ENCODE measurements at places on chromosomes 13 and 19. TPM values are rescaled to one million over a fixed set of nuclear protein-coding genes. Genes with fewer than 3 reads are reported as not detected.

- DNase-seq = peak; percentile 84
Measured at GRCh38 chr19:13588957-13589833, 82.9 kb upstream of the CACNA1A start.

DNA sequence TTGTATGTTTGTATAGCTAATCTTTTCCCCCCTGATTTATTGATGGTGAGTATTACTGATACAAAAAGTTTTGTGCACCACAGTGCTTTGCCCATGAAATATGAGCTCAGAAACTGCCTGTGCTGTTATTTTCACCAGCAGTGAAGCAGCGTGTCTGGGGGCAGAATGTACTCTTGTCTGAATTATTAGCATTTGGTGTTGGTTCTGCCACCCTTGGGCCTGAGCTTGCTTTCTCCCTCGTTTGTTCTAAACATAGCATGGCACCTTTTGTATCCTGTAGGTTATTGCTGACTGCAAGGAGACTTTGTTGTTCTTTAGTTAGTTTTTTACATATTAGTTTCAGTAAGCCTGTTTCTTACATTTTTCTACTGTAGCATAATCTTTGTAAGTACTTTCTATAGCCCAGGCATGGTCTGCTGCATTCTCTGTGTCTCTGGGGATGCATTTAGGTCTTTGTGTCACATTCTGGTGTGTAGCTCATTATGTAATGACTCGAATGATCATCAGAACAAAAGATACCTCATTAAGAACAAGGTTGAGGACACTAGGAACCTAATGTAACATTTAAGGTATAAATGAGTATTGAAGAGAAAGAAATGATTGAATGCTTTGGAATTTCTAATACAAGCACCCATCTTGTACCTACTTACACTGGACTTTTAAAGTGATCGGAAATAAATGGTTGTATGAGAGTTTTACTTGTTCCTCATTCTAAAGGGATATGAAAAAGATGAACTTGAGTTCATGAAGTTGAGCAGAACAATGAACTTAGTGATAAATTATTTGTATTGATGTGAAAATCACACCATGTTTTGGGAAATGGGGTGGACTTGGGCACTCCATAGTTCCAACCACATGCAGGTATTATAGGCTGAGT is 50.3 kb upstream of the GPI start:
- DNase-seq = no peak

SEMA6B gene
- 108 TPM for total RNA-seq

GRCh38 chr19:40449506-40449905 is 5.4 kb upstream of the SERTAD3 start:
- DNase-seq = no peak

SUGT1 gene
- total RNA-seq = 76.2 TPM

- DNase-seq = peak; percentile 43
Measured at GRCh38 chr13:45859705-45860104, 8.2 kb upstream of the SIAH3 start.

MCEMP1 gene
- total RNA-seq = not detected

- no peak for DNase-seq
Measured at GRCh38 chr13:38785042-38785441, 98.2 kb downstream of the FREM2 start.

DNA sequence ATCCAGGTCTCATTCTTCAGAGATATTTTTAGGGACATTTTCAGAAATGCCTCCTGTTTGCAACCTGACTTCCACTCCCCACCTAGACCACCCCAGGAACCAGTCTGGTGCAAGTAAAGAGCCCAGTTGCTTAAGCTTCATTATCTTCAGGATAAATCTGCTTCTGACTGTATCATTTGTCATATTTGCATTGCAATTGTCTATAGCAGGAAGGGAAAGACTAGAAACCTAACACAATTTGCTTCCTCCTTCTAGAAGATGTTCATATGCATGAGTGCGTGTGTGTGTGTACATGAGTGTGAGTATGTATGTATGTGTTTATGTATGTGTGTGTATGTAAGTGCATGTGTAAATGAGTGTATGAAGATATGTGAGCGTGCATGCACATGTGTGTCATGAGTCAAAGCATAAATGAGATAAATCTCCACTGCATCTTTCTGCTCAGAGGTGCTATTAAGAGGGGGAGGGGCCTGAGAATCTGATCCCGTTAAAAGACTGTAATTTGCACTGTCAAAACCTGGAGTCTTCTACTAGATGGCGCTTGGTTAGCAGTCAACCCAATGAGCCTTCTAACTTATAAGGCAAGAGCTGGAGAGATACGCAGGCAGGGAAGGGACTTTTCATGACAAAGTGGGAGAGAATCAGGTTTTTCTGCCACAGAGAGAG is 178.8 kb upstream of the KL start:
- DNase-seq = no peak

LGALS13 gene
- total RNA-seq = not detected

NLRP11 gene
- total RNA-seq = 4.9 TPM

DNA sequence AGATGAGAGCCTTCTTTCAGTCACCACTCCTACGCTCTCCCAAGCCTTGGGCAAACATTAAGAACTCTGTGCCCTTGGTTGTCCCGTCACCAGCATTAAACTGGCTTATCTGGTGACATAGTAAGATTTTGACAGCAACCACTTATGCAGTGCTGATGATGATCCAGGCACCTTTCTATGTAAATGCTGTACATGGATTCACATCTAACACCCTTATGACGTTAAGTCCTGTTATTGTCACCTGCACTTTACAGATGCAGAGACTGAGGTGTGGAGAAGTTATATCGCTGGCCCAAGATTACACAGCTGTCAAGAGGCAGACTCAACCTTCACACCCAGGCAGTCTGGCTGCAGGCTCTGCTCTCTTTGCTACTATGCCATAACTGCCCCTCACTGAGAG is 25.0 kb downstream of the RASL11A start:
- no peak for DNase-seq

DAND5 gene
- total RNA-seq = not detected

OR7A5 gene
- total RNA-seq = not detected

DNA sequence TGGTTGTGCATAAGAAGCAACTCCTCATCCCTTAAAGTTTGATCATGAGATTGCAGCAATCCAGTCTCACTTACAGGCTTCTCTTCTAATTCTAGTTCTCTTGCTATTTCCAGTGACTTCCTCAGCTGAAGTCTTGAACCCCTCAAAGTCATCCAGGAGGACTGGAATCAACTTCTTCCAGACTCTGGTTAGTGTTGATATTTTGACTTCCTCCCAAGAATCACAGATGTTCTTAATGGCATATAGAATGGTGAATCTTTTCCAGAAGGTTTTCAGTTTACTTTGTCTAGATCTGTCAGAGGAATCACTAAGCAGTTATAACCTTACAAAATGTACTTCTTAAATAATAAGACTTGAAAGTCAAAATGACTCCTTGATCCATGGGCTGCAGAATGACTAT is 81.3 kb upstream of the UBL3 start:
- DNase-seq = no peak

- no peak for DNase-seq
Measured at GRCh38 chr13:98826146-98826545, 73.7 kb upstream of the SLC15A1 start.

GRCh38 chr19:9039728-9040127 is 29.5 kb upstream of the MUC16 start:
- DNase-seq = no peak

- DNase-seq = no peak
Measured at GRCh38 chr19:20926796-20927195, 3.7 kb downstream of the ZNF85 start.

SYCN gene
- not detected for total RNA-seq

GRCh38 chr13:74710006-74710405 is 575.8 kb upstream of the KLF12 start:
- no peak for DNase-seq

PCDH20 gene
- 1.1 TPM for total RNA-seq

CD79A gene
- total RNA-seq = 0.61 TPM

DNA sequence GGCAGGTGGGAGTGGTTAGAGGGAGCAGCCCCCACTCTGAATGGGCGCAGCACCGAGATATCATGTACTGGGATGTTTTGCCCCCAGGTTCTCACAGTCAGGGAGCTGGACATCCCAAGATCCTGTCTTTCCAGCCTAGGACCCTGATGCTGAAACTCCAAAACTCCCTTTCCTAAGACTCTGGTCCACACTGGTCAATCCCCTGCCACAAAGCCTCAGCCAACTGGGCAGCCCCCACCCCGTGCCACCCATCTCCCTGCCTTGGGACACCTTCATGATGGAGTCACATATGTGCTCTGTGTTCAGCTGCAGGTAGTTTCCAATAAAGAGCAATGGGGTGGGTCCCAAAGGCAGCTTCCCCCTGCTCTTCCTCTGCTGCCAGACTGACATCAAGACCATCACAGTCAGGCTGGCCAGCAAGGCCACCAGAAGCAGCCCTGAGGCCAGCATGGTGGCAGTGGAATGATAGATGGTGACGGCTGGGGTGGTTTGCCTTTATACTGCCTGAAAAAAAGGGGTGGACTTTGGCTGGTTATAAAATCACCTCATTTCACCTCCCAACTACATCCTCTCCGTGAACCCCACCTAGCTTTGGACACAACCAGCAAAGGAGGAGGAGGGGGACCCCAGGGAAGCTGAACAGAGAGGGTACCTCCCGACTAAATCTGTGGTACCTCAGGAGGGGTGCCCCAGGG is 36.3 kb downstream of the CYP2B6 start:
- DNase-seq = no peak

GRCh38 chr13:41622432-41623429 is 165.4 kb downstream of the RGCC start:
- DNase-seq = no peak

TRPC4 gene
- total RNA-seq = not detected

DNA sequence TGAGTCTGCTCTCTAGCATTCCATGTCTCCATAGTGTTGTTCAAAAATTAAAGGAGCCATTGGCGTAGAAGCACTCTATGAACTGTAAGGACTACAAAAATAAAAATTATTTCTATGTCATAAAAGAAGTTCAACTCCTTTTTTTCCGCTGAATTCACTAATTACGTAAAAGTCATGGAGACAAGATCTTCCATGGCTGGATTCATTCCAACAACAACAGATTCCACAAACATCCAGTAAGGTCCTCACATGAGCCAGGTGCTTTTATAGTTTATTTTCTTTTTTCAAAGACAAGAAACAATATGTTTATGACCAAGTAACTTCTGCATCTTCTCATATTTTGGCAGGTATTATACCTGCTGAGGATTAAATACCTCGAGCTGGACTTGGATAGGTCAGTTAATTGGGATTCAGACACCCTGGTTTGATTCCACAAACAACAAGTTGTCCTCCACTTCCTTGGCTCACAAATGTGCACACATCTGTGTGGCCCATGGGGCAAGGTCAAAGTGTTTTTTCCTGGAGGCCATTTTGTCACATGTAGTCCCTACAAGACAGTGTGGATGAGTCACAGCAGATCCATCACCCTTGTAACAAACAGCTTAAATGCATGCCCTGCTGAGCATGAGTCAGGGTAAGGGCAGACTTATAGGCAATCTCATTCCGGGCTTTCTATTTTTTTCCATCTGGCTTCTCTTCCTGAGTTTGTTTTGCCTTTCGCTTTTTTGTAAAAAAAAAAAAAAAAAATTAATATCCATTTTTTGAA is 475.6 kb downstream of the COG6 start:
- no peak for DNase-seq

GRCh38 chr13:76378767-76379166 is 507.4 kb downstream of the KCTD12 start:
- DNase-seq = no peak

DNA sequence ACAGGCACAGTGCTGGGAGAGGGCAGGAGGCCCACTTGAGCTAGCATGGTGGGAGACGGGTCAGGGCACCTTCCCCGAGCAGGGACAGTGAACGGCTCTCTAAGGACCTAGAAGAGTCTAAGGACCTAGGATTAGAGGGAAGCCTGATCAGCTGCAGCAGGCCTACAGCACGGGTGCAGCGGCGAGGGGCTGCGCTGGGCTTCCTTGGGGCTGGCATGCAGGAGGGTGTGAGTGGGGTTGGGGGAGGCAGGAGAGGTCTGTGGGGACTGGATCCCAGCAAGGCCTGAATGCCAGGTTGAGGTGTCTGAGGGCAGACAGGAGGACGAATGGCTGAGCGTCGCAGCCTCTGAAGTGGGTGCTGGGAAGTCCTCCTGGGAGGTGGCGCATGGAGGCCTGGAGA is 3.6 kb downstream of the SCAF1 start:
- DNase-seq = no peak

DNA sequence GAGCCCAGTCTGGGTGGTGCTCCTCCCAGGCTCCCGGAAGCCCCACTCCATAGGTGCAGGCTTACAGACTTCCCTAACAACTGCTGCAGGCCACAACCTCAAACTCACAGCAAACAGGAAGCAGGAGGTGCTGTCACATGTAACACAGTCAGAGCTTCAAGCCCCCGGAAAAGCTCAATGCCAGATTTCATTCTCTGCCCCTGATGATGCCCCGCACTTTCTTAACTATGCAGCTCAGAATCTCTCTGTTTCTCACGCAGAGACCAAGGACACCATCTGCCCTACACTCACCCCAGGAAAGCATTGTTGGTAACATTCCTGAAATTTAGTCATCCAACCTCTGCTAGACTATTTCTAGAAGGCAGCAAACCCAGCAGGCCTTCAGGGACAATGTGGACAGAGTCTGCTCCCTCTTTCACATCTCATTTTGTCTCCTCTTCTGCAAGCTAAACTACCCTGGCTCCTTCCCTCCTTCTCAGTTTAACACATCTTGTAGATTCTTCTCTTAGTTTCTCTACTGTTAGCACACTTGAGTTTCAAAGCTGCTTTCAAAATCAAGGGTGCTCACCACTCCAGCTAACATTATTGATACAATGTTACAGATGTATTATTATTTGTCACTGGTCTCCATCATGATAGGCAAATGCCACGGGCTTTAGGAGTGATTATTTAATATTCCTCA is 162.5 kb downstream of the KCTD12 start:
- DNase-seq = peak; percentile 5

DNA sequence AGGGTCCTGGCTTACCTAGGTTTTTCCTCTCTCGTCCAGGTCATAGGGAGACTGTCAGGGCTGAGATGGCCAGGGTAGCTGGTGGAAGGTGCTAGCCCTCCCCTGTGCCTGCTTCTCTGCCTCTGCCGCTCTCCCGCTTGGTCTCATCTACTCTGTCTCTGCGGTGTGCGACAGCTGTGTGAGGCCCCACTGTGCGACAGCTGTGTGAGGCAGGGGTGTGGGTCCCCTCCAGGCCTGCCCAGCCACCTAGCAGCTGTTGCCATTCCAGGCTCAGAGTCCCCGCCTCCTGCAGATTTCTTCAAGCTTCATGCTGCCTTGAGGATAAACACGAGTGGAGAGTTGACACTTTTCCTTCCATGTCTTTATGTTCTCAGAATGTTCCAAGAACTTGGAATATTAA is 53.0 kb downstream of the ARHGEF7 start:
- DNase-seq = peak; percentile 96
